Mesothelial cell of epicardium (in vitro differentiated cells): ENCODE measurements at places on chromosomes 5 and 9. TPM values are rescaled to one million over a fixed set of nuclear protein-coding genes. Genes with fewer than 3 reads are reported as not detected.

The ZNF300 gene
- total RNA-seq = 14.0 to 15.6 TPM (median 14.6 TPM) in 3 replicates

DNA sequence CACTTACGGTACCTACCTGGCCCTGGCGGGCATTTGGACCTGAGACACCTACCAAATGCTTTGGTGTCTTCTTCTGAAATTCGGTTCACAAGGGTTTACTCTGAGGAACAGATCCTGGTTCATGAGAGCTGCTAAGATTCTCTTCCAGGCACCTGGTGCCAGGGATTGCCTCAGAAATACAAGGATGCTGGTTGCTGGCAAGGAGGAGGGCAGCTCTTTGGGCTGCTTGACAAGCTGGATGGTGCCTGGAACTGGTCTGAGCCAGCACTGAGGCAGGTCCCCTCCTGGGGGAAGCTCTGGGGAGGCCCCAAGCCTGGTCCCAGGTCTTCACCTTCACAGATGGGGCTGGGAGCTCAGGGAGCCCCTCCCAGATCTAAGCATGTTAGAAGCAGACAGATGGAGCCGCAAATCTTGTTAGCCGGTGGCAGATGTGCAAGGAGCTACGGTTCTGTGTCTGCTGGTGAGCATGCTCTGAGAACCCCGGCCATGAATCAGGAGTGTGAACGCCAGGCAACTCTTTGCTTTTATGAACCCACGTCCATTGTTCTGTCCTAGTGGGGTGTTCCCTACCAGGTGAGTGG, 16.3 kb downstream of the FABP6 start:
- H3K27ac ChIP-seq = no peak overlapping the region
- no peak for DNase-seq
- no peaks in the 10 kb centered on the region for H3K36me3 ChIP-seq
- no peaks in the 10 kb centered on the region for H3K27me3 ChIP-seq

DNA sequence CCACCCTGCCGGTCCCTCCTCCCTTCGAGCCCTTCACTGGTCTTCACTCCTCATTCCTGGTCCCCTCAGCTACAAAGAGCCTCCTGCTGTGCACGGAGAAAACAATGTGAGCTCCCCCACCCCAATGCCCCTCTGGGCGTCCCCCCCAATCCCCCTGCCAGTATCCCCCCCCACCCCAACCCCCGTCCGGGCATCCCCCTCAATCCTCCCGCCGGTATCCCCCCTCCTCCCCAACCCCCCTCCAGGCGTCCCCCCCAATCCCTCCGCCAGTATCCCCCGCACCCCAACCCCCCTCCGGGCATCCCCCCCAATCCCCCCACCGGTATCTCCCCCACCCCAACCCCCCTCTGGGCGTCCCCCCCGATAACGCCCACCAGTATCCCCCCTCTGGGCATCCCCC, 42.8 kb downstream of the EXD3 start:
- H3K4me3 ChIP-seq = no peak overlapping the region
- no peaks in the 10 kb centered on the region for H3K27me3 ChIP-seq
- H3K4me1 ChIP-seq = no peaks in the 10 kb centered on the region

The AIF1L gene
- total RNA-seq = 20.0 to 23.1 TPM (median 20.6 TPM) in 3 replicates
